Activated CD4-positive, alpha-beta T cell treated with anti-CD3 and anti-CD28 coated beads, Interleukin-2, amount 50 U/mL, for 24 hours (primary cell): ENCODE measurements at places on chromosomes 3 and 15.

GRCh38 chr3:12907729-12908128 lies 66.4 kb upstream of the RPL32 start:
- DNase-seq: no peak

DNA sequence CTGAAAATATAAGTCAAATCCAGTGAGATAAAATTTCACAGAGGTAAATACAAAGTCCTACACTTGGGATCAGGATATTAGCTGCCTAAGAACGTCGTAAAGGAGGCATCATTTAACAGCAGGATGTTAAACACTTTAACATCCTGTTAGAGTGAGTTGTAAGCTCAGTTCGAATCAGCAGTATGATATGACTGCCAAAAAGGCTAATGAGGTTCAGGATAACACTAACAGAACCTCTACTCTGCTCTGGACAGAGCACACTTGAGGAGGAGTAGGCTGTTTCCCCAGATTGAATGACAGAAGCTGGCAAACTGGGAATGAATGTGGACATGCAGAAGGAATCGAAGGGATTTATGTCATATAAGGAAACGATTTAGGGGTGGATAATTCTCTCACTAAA lies 227.1 kb upstream of the CD96 start:
- DNase-seq: no peak

- DNase-seq: no peak
Measured at GRCh38 chr3:134879990-134880389, 84.9 kb downstream of the EPHB1 start.

DNA sequence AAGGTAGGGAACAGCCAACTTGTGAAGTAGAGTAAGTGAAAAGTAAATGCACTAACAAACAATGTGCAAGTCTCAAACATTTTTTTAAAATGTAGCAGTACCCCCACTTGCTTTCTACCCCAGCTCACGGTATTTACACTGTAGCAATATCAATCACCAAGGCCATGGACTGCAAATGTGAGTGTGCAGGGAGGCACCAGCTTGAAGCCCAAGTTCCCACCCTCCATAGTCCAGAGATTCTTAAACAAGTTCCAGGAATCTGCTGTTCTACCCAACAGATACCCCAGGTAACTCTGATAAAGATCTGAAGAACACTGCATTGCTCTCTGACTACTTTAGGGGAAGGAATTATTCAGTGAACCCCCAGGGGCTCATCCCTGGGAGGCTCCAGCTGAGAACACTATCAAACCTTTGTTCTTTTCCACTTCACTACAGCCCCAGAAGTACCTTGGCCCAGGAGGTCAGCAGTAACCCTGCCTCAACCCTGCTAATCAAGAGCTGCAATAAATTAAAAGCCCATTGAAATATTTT lies 86.1 kb downstream of the FOXP1 start:
- DNase-seq: no peak

DNA sequence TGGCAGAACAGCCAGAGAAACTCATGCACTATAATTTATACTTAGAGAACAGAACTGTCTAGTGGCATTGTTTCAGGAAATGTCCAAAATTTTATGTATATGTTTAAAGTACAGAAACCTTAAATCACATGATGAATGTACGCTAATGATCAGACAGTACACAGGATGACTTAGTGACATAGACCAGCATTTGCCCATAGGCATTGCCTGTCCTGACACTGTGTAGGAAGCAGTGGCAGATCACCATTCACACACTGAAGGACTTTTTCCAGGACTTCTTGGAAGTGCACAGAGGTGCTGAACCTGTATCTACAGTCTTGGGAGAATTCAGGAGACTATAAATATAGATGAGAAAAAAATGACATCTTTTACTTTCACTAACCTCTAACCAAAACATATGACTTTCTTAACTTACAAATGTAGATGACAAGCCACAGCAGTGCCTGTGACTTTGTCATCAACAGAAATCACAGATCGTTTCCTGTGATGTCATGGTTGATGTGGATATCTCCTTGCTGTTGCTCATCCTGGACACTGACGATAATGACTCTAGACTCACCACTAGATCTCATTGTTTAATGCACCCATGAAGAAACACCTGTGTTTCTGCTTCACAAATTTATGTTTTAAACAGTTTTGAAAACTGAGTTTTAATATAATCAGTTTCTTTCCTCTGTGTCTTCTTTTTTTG lies 183.2 kb downstream of the CACNA2D3 start:
- no peak for DNase-seq

DNA sequence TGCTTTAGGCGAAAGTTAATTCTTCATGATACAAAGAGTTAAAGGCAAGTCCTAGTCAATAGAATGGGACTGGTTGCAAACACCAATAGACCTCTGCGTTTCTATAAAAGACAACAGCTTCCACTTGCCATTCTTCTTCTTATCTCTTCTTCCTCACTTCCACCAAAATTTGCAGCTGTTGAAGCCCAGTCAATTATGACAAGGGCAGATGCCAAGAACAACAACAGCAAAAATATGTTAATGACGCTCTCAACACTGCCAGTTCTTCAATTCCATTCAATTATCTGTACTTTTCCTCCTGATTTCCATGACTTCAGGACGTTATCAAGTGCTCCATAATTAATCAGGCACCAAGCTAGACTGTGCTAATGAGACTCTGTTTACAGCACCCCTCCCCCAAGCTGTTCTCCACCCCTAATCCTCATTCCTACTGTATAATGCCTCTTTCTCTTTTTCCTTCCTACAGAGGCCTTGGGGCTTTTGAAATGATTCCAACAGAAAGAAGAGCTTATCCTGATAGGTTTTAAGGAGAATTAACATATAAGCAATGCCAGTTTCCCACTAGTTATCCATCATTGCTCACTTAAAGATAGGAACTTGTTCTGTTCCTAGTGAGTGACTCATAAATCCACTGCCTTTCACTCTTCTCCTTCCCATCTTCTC lies 1160.5 kb downstream of the IGSF11 start:
- DNase-seq: no peak

DNA sequence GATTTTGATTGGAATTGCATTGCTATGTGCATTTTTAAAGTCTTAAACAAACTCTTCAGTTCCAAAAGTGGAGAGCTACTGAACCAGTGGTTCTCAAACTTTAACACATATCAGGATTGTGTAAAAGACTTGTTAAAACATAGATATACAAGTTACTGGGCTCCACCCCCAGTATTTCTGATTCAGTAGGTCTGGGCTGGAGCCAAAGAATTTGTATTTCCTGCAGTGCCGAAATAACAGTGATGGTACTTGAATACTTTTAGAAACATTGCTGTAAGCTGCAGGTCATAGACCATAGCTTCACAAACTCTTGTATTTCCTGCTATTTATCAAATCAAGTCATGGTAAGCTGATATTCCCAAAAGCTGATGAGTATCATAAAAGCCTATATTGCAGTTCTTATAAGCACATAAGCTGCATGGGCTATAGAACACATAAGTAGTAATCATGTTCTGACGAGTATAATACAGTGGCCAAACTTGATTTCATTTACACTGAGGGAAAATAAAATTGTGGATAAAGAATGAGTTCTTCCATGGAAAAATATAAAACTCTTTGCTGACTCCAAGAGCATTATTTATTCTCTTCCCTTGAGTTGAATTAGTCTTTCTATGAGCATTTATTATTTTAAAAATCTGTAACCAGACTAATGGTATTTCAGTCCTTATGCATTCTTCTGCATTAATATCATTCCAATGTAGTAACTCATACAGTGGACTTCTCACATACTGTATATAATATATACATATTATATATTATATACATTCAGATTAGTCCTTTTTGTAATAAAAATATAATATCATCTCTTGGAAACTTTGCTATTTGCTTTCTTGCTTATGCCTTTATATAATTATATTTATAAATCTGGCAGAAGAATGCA lies 550.5 kb upstream of the AGTR1 start:
- DNase-seq: no peak

- DNase-seq: no peak
Measured at GRCh38 chr3:132926098-132926497, 112.1 kb upstream of the TMEM108 start.

GRCh38 chr3:154933581-154933980 lies 146.5 kb upstream of the MME start:
- no peak for DNase-seq

GRCh38 chr3:147361454-147362420 lies 44.6 kb downstream of the ZIC4 start:
- no peak for DNase-seq

- no peak for DNase-seq
Measured at GRCh38 chr3:115384381-115384780, 237.3 kb upstream of the ZBTB20 start.

DNA sequence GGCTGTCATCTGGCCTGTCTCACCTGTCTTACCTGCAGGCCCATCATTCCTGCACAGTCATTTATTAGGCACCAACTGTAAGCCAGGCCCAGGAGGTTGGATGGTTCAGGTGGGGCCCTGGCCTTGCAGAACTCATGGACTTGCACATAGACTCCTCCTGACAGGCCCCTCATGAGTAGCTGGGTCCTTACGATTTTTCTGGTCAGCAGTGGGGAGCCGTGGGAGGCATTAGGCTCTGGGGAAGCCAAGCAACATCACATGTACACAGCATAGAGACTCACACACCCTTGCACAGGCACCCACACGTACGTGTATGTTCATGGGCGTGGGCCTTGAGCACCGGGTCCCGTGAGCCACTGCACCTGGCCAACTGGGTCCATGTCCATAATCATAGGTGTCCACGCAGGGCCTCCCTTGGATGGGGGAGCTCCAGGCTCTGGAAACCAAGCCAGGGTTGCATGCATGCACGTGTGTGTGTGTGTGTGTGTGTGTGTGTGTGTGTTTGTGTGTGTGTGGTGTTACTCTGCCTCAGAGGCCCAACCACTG lies 20.3 kb downstream of the CISH start:
- DNase-seq: peak; percentile 38

GRCh38 chr15:48384616-48385015 lies 53.4 kb downstream of the DUT start:
- DNase-seq: no peak

DNA sequence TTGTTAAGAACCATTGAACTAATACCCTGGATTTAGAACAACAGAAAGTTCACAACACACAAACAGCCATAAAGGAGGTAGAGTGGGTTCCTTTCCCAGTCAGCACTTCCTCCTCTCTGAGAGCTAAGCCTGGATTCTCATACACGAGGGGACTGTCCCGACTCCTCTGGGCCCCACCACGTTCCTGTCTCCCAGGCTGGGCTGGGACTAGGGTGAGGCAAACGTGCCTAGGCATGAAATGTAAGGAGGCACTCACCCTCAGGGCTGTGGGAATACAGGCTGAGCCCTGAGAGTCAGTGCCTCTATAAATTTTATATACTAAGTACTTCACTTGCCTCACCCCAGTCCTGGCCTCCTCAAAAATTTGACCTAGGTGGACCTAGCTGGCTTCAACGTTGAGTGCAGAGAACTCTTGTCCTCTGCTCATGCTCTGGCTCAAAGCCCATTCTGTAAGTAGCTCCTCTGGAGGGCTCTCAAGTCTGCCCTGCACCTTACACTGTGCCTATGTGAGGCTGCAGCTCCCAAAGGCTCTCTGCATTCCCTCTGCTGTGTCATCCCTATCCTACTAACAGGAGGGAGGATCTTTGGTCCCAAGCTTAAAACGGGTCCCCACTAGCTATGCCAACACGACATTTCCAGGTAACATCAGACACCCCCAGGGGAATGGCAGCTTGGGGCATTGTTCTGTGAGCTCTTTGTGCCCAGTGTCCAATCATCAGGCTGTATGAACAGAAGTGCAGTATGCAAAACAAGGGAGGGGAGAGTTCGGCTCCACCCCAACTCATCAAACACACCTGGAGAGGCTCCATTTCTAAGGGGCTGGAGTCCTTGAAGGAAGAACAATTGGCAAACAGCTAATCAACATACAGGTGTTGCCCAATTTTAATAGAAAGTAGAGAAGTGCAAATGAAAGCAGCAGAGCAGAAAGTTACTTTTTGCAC lies 233.2 kb downstream of the RPLP1 start:
- no peak for DNase-seq

DNA sequence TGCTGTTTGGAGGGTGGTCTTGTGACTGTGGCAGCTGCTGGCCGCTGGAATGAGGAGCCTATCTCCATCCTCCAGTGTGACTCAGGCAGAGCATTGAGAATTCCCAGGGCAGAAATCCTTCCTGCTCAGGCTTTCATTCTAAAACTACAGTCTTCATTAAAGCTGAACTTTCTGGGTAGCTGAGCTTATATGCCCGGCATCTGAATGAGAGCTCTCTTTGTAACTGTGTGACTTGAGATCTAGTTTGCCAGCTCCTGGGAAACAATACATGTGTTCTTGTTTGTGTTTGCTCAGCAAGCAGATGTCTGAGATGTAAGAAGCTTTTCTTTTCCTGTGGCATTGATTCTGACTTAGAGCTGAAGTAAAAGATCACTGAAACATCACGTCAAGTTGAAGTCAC lies 22.4 kb downstream of the RLBP1 start:
- no peak for DNase-seq

GRCh38 chr3:31173118-31173718 lies 278.8 kb upstream of the GADL1 start:
- DNase-seq: no peak

GRCh38 chr3:194504146-194504545 lies 17.3 kb upstream of the ATP13A3 start:
- no peak for DNase-seq

DNA sequence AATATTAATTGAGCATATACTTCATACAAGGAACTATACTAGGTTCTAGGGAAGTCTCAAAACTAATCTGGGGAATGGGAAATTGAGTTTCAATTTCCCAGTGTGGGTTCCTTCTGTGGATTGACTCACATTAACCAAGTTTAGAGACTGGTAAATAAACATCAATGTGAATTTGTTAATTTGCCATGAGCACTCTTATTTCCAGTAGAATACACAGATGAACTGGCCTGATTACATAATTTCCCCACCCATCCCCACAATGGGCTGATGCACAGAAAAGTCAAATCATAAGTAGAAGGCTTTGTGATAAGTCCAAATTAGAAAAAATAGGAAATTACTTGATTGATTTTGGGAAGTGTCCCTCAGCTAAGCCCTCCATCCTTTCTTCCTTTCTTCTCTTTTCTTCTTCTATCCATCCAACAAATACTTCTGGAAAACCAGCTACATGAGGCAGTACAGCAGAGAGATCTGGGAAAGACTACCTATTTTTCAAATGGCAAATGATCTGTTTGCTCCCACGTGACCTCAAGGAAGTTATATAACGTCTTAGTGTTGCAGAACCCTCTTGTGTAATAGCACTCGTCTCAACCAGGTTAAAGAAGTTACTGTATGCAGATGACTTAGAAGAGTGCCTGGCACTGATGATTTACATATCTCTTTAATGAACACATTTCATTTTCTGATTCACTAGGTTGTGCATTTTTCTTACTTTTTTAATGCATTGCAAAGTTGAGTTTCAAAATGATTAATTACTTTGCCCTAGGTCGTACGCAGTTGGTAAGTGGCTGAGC lies 312.3 kb downstream of the SV2B start:
- no peak for DNase-seq

GRCh38 chr3:170809975-170810357 lies 60.0 kb downstream of the RPL22L1 start:
- no peak for DNase-seq

DNA sequence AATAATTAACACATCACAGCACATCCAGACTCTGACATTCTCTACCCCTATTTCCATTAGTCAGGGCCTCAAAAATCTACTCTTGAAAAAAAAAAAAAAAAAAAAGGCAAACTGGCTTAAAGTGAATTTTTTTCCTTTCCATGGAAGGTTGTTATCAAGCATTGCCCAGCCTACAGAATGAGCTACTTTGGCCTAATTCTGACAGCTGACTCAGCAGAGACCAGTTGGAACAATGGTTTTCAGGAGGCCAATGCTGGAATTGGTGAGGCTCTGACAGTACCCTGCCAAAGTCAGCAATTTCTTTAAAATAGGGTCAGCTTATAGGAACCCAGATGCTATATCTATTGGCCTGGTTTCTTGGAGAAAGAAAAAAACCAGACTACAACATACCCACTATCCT lies 454.7 kb downstream of the MAGI1 start:
- no peak for DNase-seq

GRCh38 chr15:75684648-75685047 lies 28.0 kb downstream of the CSPG4 start:
- DNase-seq: no peak
